Activated CD4-positive, alpha-beta T cell treated with anti-CD3 and anti-CD28 coated beads, Interleukin-2, amount 10 ng/mL, durations not matched to agents 7 days and 5 days (primary cell): ENCODE measurements at places on chromosomes 3 and 15. TPM values are rescaled to one million over a fixed set of nuclear protein-coding genes. Genes with fewer than 3 reads are reported as not detected.

SERINC4 gene
- 0.50 TPM for total RNA-seq

FOXB1 gene
- 0.57 TPM for total RNA-seq

GATA2 gene
- total RNA-seq, result not detected

NME9 gene
- total RNA-seq, result not detected

ARHGEF26 gene
- 0.06 TPM for total RNA-seq

C3orf52 gene
- 9.5 TPM for total RNA-seq

MESP2 gene
- not detected for total RNA-seq

SELENOT gene
- 108 TPM for total RNA-seq

FAM107A gene
- not detected for total RNA-seq

TTC21A gene
- 5.1 TPM for total RNA-seq

GOLGA8R gene
- 2.7 TPM for total RNA-seq

ZPLD1 gene
- not detected for total RNA-seq

C2CD4A gene
- not detected for total RNA-seq

CMTM7 gene
- 45.9 TPM for total RNA-seq

IMPG2 gene
- total RNA-seq, result 0.37 TPM

- DNase-seq, result peak; percentile 6
- H3K4me3 ChIP-seq, result peak within 1 kb of the TSS; percentile 38
- peaks cover 5% of the 10 kb centered on the region for H3K4me1 ChIP-seq
These were observed at the start of gene P3H2 for GRCh38 chr3:190120269-190121060. TSS of gene P3H2 (minus strand) at chr3:190120897. CDS start at chr3:190120731, 166 bp downstream.

GRCh38 chr3:15955968-15956367, 158.2 kb upstream of the ANKRD28 start:
- no peaks in the 10 kb centered on the region for H3K36me3 ChIP-seq
- H3K4me3 ChIP-seq, result no peak overlapping the region
- peaks cover 2% of the 10 kb centered on the region for H3K27me3 ChIP-seq
- no peak overlapping the region for H3K27ac ChIP-seq

GRCh38 chr3:182046166-182046764, 334.5 kb downstream of the SOX2 start:
- H3K36me3 ChIP-seq, result no peaks in the 10 kb centered on the region
- DNase-seq, result no peak
- no peak overlapping the region for H3K4me3 ChIP-seq

DNA sequence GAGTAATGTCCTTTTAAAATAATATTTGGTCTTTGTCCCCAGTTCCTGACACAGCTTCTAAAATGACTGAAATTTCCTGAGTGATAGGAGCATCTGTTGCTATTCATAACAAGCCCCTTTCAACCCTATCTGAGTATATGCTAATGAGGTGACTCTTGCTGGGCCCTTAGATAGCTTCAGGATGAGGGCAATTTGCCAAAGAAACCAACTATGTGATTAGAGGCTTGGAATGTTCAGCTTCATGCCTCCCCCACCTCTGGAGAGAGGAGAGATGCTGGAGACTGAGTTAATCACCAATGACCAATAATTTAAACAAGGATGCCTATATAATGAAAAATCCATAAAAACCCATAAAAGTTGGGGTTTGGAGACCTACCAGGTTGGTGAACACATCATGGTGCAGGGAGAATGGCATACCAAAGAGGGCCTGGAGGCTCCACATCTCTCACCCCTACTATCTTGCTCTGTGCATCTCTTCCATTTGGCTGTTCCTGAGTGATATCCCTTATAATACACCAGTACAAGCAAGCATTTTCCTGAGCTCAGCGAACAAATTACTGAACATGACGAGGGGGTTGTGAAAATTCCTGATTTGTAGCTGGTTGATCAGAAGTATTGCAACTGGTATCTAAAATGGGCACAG, 189.2 kb downstream of the ECT2 start:
- H3K27me3 ChIP-seq, result no peaks in the 10 kb centered on the region
- no peaks in the 10 kb centered on the region for H3K4me1 ChIP-seq
- H3K27ac ChIP-seq, result no peak overlapping the region
- no peaks in the 10 kb centered on the region for H3K36me3 ChIP-seq

DNA sequence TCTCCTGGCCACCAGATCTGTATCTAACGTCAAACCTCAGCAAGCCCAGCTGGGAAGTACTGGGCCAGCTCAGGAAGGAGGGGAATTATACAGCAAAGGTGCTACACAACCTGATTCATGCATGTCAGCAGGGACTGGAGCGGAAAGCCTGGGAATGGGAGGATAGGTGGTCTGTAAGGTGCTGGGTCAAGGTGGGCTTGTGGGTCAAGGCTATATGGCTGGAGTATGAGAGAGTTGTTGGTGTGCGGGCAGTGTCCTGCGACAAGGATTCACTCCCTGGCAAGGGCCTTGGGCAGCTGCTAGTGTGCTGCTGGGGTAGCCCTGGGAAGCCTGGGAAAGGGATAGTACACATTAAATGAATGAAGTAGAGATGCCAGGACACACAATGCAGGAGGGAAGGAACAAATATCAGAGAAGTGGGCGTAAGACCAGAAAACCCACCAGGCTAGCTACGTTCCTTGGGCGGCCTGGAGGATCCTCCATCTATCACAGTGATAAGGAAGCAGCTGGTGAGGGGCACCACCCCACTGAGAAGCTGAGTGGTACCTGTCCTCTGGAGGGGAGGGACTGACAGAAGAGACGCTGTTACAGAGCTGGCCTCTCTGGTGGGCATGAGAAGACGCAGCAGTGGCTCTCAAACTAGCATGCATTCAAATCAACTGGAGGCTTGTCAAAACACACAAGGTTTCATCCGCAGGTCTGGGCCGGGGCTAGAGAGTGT, 8.5 kb upstream of the SYNM start:
- peaks cover 4% of the 10 kb centered on the region for H3K4me1 ChIP-seq
- H3K36me3 ChIP-seq, result no peaks in the 10 kb centered on the region
- H3K27me3 ChIP-seq, result peaks cover 20% of the 10 kb centered on the region

GRCh38 chr3:141411251-141411771, 43.0 kb downstream of the ZBTB38 start:
- peaks cover 62% of the 10 kb centered on the region for H3K36me3 ChIP-seq
- H3K27me3 ChIP-seq, result no peaks in the 10 kb centered on the region
- H3K4me3 ChIP-seq, result peak overlapping the region; percentile 69
- H3K27ac ChIP-seq, result peak overlapping the region; percentile 100
- DNase-seq, result peak; percentile 48

DNA sequence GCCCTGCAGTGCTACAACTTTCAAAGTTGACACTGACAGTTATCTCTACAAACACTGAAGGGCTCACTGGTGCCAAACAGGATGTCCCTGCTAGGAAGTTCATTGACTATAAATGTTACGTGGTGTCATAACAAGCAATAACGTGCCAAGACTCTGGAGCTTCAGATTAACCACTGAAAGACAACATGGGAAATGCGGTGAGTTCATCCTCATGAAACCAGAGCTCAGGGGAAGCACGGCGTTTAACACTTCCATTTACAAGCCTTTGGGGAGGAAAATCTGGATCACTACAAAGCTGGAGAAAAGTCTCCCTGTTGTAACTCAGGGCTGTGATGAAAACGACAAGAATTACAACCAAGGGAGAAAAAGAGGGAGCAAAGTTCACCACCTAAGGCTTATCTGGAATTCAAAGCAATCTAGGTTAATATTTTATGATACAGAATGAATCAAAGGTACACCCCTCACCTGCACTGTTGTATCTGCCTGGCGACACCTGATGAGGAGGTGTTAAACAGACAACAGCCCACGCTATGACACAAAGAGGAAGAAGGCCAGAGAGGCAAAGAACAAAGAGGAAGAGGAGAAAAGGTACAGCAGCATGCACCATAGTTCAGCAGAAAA, 27.0 kb downstream of the SHQ1 start:
- peak; percentile 47 for DNase-seq
- H3K4me3 ChIP-seq, result no peak overlapping the region
- peaks cover 10% of the 10 kb centered on the region for H3K4me1 ChIP-seq

DNA sequence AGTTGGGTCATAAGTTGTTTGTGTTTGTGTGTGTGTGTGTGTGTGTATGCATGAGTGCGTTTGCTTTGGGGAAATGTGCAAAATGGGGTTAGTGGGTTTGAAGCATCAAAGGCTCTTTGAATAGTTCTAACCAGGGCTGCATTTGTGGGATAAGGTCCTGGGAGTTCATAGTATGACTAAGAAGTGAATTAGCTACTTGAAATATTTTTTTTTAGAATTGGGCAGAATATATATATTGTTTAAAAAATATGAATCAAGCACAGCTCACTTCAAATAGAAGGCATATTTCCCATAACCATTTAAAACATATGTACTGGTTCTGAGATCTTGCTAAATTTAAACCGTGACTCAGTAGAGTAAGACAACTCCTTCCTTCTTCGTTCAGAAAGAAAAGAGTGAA, 43.1 kb downstream of the IGF2BP2 start:
- no peak for DNase-seq
- no peak overlapping the region for H3K27ac ChIP-seq
- H3K36me3 ChIP-seq, result no peaks in the 10 kb centered on the region

DNA sequence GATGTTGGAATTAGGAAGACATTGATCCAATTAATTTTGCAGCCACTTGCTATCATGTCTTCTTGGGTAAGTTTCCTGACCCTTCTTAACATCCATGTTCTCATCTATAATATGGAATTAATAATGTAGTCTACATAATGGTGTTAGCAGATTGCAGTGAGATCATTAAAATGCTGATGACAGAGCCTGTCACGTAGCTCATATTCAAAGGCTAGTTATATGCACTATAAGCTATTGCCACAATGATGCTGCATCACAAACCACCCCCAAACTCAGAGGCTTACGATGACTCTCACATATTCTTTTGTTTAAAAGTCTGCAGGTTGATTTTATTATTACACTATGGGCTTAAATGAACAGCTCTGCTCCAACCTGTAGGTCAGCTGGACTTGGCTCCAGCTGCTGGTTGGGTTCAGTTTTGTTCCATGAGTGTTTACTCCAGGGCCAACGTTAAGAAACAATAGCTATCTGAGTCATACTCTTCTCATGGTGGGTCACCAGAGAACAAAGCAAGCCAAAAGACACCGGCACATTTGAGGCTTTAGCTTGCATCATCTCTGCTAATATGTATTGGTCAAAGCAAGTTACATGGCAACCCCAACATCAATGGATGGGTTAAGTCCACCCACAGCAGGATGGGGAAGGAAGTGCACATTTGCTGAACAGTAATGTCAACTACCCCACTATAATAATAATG, 250.0 kb upstream of the SLCO3A1 start:
- H3K27me3 ChIP-seq, result peaks cover 22% of the 10 kb centered on the region
- H3K4me1 ChIP-seq, result no peaks in the 10 kb centered on the region
- no peak for DNase-seq
- H3K4me3 ChIP-seq, result no peak overlapping the region
- H3K27ac ChIP-seq, result no peak overlapping the region

DNA sequence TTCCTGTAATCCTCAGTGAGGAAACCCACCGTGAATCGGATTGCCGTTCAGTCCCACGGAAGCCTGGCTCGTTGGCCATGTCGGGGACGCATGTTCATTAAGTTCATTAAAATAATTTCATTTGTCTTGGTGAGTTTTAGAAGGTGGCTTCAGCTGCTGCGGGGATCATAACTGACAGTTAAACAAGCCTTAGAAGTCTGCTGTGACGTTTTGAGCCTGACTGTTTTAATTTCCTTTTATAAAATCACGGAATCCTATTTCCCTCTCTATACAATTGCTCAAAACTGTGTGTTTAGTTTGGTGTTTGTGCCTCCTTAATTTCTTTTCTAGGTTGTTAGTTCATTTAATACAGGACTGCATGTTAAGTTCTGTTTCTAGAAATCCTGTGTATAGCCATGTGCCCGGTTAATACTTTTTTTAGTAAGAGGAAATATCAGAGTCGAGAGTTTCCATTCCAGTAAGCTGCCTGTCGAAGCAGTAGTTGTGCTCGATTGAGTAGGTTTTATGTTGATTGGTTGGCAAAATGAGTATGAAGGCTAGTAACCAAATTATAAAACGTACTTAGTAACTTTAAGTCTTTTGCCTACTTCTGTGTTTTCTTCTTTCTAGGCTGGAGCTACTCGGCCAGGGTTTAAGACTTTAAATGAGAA, 705 bp downstream of the NIPA2 start:
- H3K36me3 ChIP-seq, result peaks cover 18% of the 10 kb centered on the region
- DNase-seq, result no peak
- H3K4me1 ChIP-seq, result peaks cover 21% of the 10 kb centered on the region
- H3K4me3 ChIP-seq, result peak overlapping the region; percentile 91

- H3K27me3 ChIP-seq, result no peaks in the 10 kb centered on the region
- no peaks in the 10 kb centered on the region for H3K4me1 ChIP-seq
- no peaks in the 10 kb centered on the region for H3K36me3 ChIP-seq
- no peak overlapping the region for H3K4me3 ChIP-seq
These were observed 21.7 kb upstream of the TBC1D21 start for GRCh38 chr15:73851689-73852088.

DNA sequence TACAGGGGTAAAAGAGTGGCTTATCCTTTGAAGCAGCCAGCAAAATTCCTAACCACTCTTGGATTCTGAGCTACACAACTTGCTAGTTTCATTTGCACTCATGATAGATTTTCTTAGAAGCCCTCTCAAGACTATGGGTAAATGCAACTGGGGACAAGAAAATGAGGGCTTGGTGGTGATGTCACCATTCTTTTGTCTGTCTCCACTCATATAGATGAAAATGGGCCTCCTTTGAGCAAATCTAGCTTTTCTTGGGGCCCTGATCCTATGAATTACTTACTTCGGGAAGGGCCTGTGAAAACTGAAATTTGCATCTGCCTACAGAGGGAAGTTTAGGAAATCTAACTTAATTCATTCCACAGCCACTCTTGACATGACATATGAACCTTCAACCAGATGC, 486.3 kb downstream of the MAGI1 start:
- peaks cover 11% of the 10 kb centered on the region for H3K27me3 ChIP-seq
- no peaks in the 10 kb centered on the region for H3K36me3 ChIP-seq
- DNase-seq, result no peak
- H3K4me1 ChIP-seq, result no peaks in the 10 kb centered on the region
- no peak overlapping the region for H3K4me3 ChIP-seq

DNA sequence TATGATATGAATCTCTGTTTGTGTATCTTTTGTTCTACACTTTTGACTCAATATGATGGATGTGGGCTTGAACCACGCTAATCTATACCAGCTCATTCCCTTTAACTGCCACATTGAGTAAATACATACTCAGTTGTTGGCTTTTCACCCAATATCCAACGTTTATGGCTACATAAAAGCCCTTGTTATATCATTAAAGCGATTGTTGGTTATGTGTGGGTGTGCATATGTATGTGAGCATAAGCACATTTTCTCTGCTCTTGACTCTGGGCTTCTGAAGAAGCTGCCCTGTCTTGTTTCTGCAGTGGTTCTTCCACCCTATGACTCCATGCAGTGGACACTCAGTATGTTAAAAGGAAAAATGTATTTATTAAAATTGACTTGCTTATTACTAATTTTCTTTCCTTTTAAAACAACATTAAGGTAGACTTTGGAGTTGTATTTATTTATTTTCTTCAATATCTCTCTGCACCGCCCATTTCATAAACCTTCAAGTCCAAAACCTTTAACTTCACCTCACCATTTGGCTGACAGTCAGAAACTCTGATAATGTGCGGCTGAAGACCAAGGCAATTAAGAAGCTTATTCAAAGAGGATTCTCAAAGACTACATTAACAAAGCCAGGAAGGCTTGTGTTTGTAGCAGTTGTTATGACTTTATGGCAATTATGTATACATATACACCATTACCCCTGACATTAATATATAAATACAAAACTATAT, 156.1 kb downstream of the THRB start:
- H3K27ac ChIP-seq, result no peak overlapping the region
- no peaks in the 10 kb centered on the region for H3K27me3 ChIP-seq
- H3K36me3 ChIP-seq, result no peaks in the 10 kb centered on the region
- no peak for DNase-seq
